Activated CD8-positive, alpha-beta memory T cell treated with anti-CD3 and anti-CD28 coated beads, Interleukin-2, amount 10 ng/mL, durations not matched to agents 7 days and 5 days (primary cell): ENCODE measurements at places on chromosomes 11 and 22. TPM values are rescaled to one million over a fixed set of nuclear protein-coding genes. Genes with fewer than 3 reads are reported as not detected.

TRIM29 gene
- not detected for total RNA-seq

LRRC75B gene
- 2.1 TPM for total RNA-seq

PKP3 gene
- 0.18 TPM for total RNA-seq

BCO2 gene
- 2.3 TPM for total RNA-seq

APOL5 gene
- total RNA-seq: not detected

SLC22A12 gene
- not detected for total RNA-seq

NXPE1 gene
- total RNA-seq: not detected

ACR gene
- not detected for total RNA-seq

DNA sequence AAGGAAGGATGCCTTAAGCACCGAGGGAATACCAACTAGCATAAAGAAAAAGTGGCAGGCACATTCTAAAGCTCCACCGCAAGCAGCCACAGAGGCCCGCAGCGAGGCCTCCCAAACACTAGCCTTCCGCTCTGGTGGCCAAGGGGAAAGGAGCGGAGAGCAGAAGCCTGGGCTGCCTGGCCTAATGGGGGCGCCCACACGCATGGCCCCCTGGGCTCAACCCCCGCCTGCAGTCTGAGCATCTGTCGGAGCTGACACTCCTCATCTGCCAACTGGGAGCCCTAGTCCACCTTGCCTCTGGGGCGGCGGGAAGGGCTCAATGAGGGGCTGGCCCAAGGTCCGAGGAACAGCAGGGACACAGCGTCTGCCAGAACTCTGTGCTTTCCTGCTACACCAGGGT, 50.1 kb upstream of the WNT11 start:
- no peak overlapping the region for H3K4me3 ChIP-seq
- no peaks in the 10 kb centered on the region for H3K36me3 ChIP-seq
- H3K27ac ChIP-seq: no peak overlapping the region
- no peak for DNase-seq
- H3K4me1 ChIP-seq: peaks cover 2% of the 10 kb centered on the region

DNA sequence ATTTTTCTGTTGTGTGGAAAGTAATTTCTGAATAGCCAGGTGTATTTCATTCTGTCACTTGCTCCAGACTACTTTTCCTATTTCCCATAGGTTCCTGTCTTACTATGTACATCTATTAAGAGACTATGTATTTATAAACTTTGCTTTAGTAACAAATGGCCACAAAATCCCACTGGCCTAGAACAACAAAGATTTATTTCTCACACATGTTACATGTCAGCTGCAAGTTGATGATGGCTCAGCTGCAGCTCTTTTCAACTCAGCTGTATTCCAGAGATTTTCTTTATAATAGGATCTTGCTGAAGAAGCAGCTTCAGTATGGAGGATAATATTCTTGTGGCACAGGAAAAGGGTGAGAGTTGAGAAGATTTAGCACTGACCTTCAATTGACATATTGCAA, 539.6 kb upstream of the LRRC4C start:
- no peaks in the 10 kb centered on the region for H3K27me3 ChIP-seq
- no peak overlapping the region for H3K27ac ChIP-seq
- H3K4me1 ChIP-seq: no peaks in the 10 kb centered on the region

DNA sequence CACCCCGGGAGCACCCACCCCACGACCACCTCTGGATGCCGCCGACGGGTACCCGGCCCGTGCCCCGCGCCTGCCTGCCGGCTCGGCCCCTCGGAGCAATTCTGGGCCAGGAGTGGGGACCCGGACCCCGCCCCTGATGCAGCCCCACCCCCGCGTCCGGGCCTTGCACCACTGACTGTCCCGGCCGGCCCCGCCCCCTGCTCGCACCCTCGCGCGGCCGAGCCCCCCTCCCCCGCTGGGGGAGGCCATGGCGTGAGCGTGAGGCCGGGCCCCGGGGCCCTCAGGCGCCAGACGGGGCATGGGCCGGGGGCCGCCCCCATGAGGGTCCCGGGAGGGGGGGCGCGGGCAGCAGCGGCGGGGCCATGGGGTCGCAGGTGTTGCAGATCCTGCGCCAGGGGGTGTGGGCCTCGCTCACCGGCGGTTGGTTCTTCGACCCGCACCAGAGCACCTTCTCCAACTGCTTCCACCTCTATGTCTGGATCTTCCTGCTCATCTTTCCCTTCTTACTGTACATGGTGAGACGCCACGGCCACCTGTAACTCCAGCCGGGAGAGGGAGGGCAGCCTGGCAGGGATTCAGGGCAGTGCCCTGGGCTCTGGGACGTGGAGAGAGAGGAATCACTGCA, 486 bp downstream of the PCNX3 start:
- H3K36me3 ChIP-seq: peaks cover 24% of the 10 kb centered on the region
- peak overlapping the region; percentile 96 for H3K27ac ChIP-seq
- H3K4me1 ChIP-seq: peaks cover 38% of the 10 kb centered on the region
- DNase-seq: peak; percentile 52
- no peaks in the 10 kb centered on the region for H3K27me3 ChIP-seq

DNA sequence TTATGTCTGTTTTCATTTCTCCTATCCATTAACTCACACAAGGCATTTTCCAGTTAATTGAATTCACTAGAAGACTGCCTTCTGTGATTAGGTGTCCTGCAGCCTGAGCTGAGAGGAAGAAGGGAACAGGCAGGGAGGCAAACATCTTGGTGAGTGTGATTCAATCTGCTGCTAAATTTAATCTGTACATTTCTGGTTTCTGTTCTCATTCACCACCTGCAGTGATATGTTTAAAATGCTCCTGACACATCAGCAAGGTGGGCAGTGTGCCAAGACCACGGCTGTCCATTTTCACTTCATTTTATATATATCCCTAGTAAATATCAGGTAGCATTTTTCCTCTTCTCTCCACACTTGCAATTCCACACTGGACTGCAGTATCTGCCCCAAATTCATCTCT, 416.5 kb downstream of the TMEM135 start:
- no peaks in the 10 kb centered on the region for H3K4me1 ChIP-seq
- H3K36me3 ChIP-seq: no peaks in the 10 kb centered on the region
- no peak for DNase-seq
- no peak overlapping the region for H3K4me3 ChIP-seq

- H3K27ac ChIP-seq: no peak overlapping the region
- no peaks in the 10 kb centered on the region for H3K27me3 ChIP-seq
- DNase-seq: peak; percentile 83
- no peaks in the 10 kb centered on the region for H3K36me3 ChIP-seq
These were observed 38.2 kb upstream of the WEE1 start for GRCh38 chr11:9535189-9535781.

DNA sequence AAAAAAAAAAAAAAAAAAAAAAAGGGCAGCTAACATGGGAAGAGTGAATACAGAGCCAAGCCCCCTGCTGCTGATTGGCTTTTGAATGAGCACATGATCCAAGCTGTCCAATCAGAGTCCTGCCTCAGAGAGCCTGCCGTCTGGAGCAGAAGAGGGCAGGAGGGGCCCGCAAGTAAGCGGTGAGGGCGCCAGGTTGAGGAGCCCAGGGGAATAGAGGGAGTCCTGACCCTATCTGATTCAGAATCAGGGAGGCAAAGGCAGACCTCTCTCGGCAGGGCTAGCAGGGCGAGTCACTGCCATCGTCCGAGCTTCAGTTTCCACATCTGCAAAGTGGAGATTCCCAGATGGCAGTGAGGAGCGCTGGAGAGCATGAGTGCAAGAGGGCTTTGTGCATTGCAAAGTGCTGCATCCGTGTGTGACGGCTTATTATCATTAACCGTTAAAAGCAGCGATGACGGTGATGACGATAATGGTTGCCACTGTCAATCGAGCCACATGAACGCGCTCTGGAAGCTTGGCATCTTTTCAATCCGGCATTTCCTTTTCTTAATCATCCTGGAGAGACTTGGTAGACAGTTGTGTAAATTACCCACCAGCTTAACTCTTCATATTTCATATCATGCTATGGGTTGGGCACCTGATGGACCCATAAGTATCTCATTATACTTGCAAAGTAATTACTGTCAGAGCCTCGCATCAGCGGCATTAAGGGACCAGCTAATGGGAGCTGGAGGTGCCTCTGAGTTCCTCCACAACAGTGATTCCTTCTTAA, 68.6 kb upstream of the ATXN10 start:
- H3K4me3 ChIP-seq: no peak overlapping the region
- no peaks in the 10 kb centered on the region for H3K36me3 ChIP-seq
- no peak for DNase-seq
- peaks cover 2% of the 10 kb centered on the region for H3K4me1 ChIP-seq

DNA sequence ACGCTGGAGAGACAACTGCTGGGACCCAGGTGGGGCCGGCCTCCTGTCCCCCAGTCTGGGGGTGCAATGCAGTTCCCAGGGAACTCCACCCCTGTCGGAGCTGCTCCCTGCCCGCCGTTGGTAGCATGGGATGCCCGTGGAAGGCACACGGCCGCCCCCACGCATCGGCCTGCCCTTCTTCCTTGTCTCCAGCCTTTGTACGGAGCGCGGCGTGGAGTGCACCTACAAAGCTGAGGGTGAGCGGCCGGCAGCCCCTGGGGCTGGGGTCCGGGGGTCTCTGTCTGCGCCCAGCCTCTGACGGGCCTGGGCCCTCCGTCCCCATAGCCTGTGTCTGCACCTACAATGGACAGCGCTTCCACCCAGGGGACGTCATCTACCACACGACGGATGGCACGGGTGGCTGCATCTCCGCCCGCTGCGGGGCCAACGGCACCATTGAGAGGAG, 23.2 kb downstream of the MUC5AC start:
- DNase-seq: no peak
- H3K4me1 ChIP-seq: no peaks in the 10 kb centered on the region
- H3K36me3 ChIP-seq: no peaks in the 10 kb centered on the region
- H3K4me3 ChIP-seq: no peak overlapping the region
- no peak overlapping the region for H3K27ac ChIP-seq

- no peak overlapping the region for H3K27ac ChIP-seq
- no peaks in the 10 kb centered on the region for H3K36me3 ChIP-seq
- peaks cover 3% of the 10 kb centered on the region for H3K27me3 ChIP-seq
- H3K4me3 ChIP-seq: no peak overlapping the region
These were observed 35.1 kb downstream of the WT1 start for GRCh38 chr11:32400196-32400595.

- no peaks in the 10 kb centered on the region for H3K36me3 ChIP-seq
- no peak overlapping the region for H3K4me3 ChIP-seq
- no peak overlapping the region for H3K27ac ChIP-seq
- DNase-seq: no peak
These were observed 83.1 kb upstream of the MTNR1B start for GRCh38 chr11:92886243-92886905.

- no peak for DNase-seq
- H3K27me3 ChIP-seq: no peaks in the 10 kb centered on the region
- no peaks in the 10 kb centered on the region for H3K4me1 ChIP-seq
- H3K36me3 ChIP-seq: no peaks in the 10 kb centered on the region
These were observed 45.6 kb downstream of the LRRC4C start for GRCh38 chr11:41413843-41414242.

- peaks cover 38% of the 10 kb centered on the region for H3K27me3 ChIP-seq
- H3K4me3 ChIP-seq: no peak overlapping the region
- no peak overlapping the region for H3K27ac ChIP-seq
- H3K36me3 ChIP-seq: no peaks in the 10 kb centered on the region
- no peaks in the 10 kb centered on the region for H3K4me1 ChIP-seq
These were observed 5.8 kb downstream of the SLC22A9 start for GRCh38 chr11:63375434-63375833.

GRCh38 chr11:133821776-133822175, 23.5 kb downstream of the SPATA19 start:
- no peak overlapping the region for H3K27ac ChIP-seq
- DNase-seq: peak; percentile 48
- H3K36me3 ChIP-seq: no peaks in the 10 kb centered on the region

- no peak overlapping the region for H3K4me3 ChIP-seq
- no peak overlapping the region for H3K27ac ChIP-seq
- DNase-seq: no peak
- no peaks in the 10 kb centered on the region for H3K36me3 ChIP-seq
- H3K27me3 ChIP-seq: peaks cover 5% of the 10 kb centered on the region
- H3K4me1 ChIP-seq: peaks cover 14% of the 10 kb centered on the region
These were observed 84.7 kb downstream of the FAM76B start for GRCh38 chr11:95704865-95705264.

- H3K27ac ChIP-seq: peak overlapping the region; percentile 95
- H3K27me3 ChIP-seq: no peaks in the 10 kb centered on the region
- DNase-seq: peak; percentile 90
These were observed 5.4 kb downstream of the TRABD start for GRCh38 chr22:50190941-50191741.

DNA sequence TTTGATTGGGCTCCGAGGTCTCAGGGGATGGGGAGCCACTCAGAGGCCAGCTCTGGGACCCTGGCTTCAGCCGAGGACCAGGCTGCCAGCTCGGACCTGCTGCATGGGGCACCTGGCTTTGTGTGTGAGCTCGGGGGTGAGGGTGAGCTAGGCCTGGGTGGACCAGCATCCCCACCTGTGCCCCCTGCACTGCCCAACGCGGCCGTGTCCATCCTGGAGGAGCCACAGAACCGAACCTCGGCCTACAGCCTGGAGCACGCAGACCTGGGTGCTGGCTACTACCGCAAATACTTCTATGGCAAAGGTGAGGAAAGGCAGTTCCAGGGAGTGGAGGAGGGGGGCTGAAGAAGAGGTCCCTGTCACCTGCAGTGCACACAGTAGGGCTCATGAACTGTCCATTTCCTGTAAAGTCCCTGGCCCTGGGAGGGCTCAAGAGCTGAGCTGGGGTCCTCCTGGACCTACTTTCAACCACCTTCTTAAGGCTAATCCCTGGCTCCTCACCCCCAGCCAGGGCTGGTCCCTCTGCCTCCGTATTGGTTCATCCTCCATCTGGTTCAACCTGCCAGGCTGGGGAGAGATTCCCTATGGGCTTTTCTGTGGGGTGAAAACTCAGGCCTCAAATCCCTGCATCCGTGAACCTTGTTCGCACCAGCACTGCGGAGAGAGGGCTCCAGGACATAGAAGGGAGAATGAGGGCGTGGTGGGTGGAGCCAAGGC, 3.6 kb downstream of the SIPA1 start:
- no peak for DNase-seq
- H3K4me1 ChIP-seq: peaks cover 46% of the 10 kb centered on the region
- H3K27ac ChIP-seq: peak overlapping the region; percentile 81
- peaks cover 36% of the 10 kb centered on the region for H3K36me3 ChIP-seq

DNA sequence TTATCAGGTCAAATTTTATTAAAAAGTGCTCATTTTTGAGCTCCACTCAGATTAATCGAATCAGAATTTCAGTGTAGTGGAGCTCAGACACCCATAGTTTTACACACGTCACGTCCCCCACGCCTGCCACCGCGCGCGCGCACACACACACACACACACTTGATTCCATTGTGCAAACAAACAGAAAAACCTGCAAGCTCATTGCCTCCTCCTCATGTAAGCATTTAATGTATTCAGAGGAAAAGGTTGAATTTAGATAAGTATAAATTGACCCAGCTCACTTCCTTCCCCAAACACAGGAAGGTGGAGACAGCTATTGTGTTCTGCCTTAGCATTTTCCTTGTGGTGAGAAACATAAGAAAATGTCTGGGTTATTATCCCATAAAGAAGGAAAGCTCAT, 336.7 kb downstream of the LUZP2 start:
- H3K36me3 ChIP-seq: no peaks in the 10 kb centered on the region
- H3K27ac ChIP-seq: no peak overlapping the region
- H3K4me3 ChIP-seq: no peak overlapping the region
- DNase-seq: no peak

GRCh38 chr11:44244639-44245310, 65.2 kb downstream of the ALX4 start:
- H3K36me3 ChIP-seq: peaks cover 4% of the 10 kb centered on the region
- no peak for DNase-seq
- H3K27ac ChIP-seq: no peak overlapping the region
- no peak overlapping the region for H3K4me3 ChIP-seq
- no peaks in the 10 kb centered on the region for H3K27me3 ChIP-seq

GRCh38 chr11:86440305-86440716, 65.6 kb downstream of the CCDC81 start:
- peaks cover 2% of the 10 kb centered on the region for H3K4me1 ChIP-seq
- peaks cover 9% of the 10 kb centered on the region for H3K27me3 ChIP-seq
- H3K4me3 ChIP-seq: no peak overlapping the region
- no peak for DNase-seq
- H3K27ac ChIP-seq: no peak overlapping the region
- no peaks in the 10 kb centered on the region for H3K36me3 ChIP-seq
